ENCODE measurements at places on chromosomes 6 and 20. TPM values are rescaled to one million over a fixed set of nuclear protein-coding genes. Genes with fewer than 3 reads are reported as not detected.

GRCh38 chr20:48214601-48215000, 429.3 kb upstream of the SULF2 start:
- DNase-seq: no peak

DNA sequence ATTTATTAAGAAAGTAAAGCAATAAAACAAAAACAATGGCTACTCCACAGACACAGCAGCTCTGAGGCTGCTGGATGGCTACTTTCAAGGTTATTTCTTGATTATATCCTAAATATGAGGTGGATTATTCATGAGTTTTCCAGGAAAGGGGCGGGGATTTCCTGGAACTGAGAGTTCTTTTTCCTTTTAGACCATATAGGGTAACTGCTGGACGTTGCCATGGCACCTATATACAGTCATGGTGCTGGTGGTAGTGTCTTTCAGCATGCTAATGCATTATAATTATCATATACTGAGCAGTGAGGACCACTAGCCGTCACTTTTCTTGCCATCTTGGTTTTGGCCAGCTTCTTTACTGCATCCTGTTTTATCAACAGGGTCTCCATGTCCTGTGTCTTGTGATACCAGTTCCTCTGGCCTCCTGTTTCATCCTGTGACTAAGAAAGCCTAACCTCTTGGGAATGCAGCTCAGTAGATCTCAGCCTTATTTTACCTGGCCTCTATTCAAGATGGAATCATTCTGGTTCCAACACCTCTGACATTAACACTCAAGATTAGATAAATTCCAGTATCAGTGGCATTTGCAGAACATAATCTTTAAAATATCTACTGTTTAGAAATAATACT, 32.3 kb upstream of the TRDN start:
- DNase-seq: no peak

DNA sequence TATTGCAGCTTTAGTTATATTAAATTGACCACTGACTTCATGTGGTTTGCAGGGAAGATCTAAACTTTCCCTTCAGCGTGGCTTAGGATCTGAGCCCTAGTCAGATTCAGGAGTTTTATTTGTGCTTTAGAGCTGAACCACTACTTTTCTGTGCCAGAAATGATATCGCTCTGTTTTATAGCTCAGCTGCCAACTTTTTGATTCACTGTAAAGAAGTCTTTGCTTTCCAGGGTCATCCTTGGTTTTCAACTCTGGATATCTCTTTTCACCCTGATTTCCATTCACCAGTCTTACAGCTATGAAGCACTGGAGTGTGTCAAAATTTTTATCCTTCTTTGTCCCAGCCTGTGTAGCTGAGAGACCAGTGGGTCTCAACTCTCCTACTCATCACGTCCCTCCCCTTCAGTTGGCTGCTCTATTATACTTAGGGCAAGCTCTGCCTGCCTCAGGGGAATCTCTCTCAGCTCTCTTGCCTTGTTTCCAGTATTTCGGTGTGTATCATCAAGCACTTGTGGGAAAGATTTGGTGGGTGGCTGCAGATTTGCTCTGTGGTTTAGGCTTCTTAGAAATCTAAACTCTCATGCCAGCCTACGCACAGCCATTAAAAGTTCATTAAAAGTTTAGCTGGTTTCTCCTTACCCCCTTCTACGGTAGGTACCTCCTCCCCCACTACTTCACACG, 425.5 kb downstream of the TENT5A start:
- no peak for DNase-seq

DNA sequence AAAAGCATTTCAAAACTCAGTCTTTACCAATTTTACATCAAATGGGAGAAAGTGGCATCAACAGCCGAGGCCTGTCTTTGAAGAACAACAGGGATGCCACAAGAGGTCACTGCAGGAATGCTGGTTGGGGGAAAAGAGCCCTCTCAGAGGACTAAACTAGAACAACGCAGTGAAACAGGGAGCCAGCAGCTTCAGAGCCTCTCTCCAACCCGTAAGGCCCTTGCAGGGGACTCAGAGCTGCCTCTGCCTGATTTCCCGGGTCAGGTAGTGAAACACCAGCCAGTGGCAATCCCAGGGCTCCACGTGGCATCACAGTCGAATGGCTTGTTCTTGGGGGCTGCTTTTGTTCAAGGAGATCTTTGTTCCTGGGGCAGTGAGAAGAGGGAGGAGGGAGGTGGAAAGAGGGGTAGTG, 55.0 kb upstream of the KCNK16 start:
- no peak for DNase-seq

HLA-DRB5 gene
- 697 TPM for polyA plus RNA-seq
